ENCODE measurements at places on chromosomes 12 and 14. TPM values are rescaled to one million over a fixed set of nuclear protein-coding genes. Genes with fewer than 3 reads are reported as not detected.

GRCh38 chr14:91614187-91614586 lies 104.1 kb upstream of the PPP4R3A start:
- no peak for DNase-seq

DNA sequence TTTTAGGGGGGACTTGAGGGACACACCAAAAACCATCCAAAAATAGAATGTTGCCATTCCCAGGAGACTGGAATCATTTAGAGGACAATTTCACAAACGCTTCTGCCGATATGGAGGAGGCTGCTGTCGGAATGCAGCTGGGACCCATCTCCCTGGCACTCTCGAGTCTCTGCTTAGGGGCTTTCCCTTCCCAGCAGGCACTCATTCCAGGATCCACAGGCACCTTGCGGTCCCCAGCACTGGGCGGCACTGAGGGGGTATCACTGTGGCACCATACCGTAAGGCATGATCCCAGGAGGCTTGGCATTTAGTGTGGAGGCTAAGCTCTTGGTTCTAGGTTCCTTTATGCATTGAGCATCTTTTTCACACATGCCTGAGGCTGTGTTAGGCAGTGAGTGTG lies 36.6 kb upstream of the LTBP2 start:
- no peak for DNase-seq

GRCh38 chr12:69497308-69498026 lies 27.3 kb downstream of the FRS2 start:
- DNase-seq, result no peak

- no peak for DNase-seq
These were observed 125.0 kb upstream of the ETV6 start for GRCh38 chr12:11524446-11524845.

- no peak for DNase-seq
These were observed 137.8 kb upstream of the GSC start for GRCh38 chr14:94907626-94908261.

DNA sequence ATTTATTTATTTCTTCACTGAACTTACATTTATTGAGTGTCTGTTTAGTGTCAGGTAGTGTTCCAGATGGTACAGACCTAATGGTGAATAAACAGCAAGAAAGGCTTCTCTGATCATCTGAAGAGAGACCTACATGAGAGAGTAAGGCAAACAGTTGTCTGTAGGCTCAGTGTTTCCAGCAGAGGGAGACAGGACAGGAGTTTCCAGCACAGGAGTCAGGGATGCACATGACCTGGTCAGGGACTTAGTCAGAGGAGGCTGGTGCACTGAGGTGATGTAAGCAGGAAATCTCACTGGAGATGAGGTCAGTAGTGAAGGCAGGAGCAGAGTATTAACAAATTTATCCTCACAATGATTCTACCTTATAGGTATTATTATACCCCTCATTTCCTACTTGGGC lies 233.2 kb downstream of the MDGA2 start:
- no peak for DNase-seq

DNA sequence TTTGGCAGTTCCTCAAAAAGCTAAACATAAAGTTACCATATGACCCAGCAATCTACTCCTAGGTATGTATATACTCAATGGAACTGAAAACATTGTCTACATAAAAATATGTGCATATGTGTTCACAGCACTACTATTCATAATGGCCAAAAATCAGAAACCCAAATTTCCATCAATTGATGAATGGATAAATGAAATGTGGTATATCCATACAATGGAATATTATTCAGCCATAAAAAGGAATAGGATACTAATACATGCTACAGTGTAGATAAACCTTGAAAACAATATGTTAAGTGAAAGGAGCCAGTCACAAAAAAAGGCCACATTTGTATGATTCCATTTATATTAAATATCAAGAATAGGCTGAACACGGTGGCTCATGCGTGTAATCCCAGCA lies 3.4 kb downstream of the ACYP1 start:
- no peak for DNase-seq

- DNase-seq, result no peak
These were observed 22.6 kb downstream of the DYNC1H1 start for GRCh38 chr14:101986953-101987352.

DNA sequence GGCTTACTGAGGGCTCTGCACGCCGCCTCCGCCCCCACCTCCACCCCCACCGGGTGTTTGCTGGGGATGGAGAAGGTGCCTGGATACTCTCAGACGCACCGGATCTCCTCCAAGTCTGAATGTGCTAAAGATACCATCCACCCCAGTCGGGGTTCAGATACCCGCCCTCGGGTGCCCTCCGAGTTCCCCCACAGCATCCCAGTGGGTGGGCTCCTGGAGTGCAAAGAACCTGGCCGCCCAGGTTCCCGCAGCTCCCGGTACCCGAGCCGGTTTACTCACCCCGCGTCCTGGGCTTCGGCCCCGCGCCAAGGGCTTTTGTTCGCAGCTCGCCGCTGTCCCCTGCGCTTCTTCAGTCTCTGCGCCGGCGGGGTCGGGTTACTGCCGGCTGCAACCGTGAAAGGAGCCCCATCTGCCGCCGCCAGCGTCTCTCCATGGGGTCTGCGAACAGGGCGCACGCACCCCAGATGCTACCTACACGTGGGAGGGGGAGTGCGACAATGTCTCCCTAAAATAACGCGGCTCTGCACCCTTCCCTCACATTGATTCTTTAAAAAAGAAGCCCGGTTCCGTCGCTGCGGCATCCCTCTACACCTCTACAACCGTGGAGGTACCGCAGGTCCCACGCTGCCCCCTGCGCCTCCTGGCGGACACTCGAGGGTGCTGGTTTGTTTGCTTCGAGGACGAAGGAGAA lies at the start of gene CCDC177:
CCDC177 (minus strand) TSS at position 609 of the 691 bp plus-strand sequence. CDS start 1,249 bp downstream, outside the sequence.
- no peak for DNase-seq

- no peak for DNase-seq
These were observed 175.1 kb upstream of the SFSWAP start for GRCh38 chr12:131535779-131536178.

- no peak for DNase-seq
These were observed 925 bp upstream of the MIPOL1 start for GRCh38 chr14:37196604-37197420.

- no peak for DNase-seq
These were observed 147.9 kb upstream of the HIF1A start for GRCh38 chr14:61547186-61548069.

DNA sequence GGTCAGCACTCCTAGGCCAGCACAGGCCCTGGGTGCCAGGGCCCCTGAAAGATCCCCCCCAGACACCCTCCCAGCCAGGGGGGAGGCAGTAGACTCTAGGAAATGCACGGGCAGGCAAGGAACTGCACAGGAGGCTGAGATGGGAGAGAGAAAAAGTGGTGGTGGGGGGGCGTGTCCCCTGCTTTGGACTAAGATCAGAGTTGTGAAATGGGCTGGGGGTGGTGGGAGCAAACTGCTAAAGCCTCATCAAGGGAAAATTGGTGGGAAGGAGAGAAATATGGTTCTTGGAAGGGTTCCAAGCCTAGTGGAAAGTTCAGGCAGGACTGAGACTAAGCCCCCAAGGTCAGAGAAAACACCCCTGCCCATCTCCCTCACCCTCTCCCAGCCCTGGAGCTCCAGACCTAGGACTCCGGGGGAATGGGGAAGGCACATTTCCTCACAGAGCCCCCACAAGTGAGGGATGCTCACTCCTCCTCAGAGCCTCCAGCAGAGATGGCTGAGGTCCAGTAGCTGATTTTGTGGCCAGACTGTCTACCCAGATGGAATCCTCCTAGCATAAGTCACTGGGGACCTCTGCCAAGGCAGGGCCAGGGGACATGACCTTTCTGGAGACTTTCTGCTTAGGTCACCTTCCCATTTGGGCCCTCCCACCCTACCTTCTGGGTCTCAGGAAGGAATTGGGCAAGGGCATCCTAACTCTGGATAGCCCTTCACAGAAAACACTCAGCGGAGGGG lies 29.8 kb downstream of the FIGNL2 start:
- DNase-seq, result no peak

GRCh38 chr12:104354868-104355570 lies 51.5 kb downstream of the EID3 start:
- no peak for DNase-seq

GRCh38 chr14:90592655-90593054 lies 195.8 kb downstream of the CALM1 start:
- DNase-seq, result no peak

GRCh38 chr14:22556021-22556989 lies 32.7 kb downstream of the DAD1 start:
- no peak for DNase-seq

- DNase-seq, result no peak
These were observed 125.6 kb downstream of the PDE3A start for GRCh38 chr12:20493934-20494333.

- DNase-seq, result no peak
These were observed 15.4 kb downstream of the TRAPPC6B start for GRCh38 chr14:39154594-39155189.

DNA sequence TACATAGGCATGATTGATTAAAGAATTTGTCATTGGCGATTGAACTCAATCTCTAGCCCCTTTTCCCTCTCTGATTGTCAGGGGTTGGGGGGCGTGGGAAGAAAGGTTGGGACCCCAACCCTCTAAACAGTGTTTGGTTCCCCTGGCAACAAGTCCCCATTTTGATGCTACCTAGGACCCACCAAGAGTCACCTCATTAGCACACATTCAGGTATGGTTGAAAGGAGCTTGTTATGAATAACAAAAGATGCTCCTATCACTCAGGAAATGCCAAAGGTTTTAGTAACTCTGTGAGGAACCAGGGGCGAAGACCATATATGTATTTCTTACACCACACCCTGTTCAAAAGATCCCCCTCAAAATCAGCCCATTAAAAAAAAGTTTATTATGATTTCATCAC lies 14.3 kb downstream of the RNF212B start:
- DNase-seq, result no peak

DNA sequence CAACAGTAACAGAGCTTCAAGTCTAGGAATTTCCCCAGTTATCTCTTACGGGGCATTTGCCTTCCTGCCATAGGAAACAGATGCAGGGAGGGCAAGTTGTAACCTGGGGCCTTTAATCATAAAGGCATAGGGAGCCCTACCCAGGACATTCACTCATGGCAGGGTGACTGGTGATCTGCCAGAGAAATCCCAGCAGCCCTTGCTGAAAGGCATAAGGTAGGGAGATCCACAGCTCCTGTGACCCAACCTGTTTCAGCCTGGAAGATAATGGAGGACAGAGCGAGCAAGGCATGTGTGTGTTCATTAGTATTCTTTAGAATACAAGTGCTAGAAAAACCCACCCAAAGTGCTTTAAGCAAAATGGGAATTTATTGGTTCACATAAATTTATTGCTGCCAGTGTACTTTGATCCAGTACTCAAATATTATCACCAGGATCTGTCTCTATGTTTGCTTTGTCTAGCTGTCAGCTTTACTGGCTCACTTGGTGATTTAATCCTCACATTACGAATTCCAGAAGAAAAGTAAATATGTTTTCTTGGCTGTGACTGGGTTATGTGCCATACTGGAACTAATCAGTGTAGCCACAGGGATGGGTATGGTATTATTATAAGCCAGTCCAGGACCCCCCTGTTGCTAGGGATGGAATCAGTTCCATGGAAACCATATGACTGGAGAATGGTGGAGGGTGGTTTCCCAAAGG lies 21.1 kb upstream of the AKAP6 start:
- DNase-seq, result no peak

DNA sequence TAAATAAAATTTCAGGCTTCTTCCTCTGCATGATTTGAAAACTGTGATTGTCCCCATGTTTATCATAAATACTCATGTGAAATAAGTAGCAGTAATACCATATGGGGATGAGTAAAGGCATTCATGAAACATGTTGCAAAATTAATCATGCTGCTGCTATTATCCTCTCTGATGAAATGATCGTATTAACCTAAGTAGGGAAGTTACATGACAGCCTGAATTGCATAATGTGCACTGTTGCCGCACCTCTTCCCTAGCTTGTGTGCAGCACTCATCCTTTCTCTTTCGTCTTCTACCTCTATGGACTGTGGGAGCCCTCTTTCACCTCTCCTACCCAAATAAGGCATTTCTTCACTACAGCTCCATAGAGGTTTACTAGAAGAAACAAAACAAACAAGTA lies 367.6 kb downstream of the SOX5 start:
- no peak for DNase-seq

GRCh38 chr12:57737467-57738460 lies 778 bp downstream of the AGAP2 start:
- no peak for DNase-seq

- no peak for DNase-seq
These were observed 335.4 kb downstream of the LRIG3 start for GRCh38 chr12:58584880-58585279.

DNA sequence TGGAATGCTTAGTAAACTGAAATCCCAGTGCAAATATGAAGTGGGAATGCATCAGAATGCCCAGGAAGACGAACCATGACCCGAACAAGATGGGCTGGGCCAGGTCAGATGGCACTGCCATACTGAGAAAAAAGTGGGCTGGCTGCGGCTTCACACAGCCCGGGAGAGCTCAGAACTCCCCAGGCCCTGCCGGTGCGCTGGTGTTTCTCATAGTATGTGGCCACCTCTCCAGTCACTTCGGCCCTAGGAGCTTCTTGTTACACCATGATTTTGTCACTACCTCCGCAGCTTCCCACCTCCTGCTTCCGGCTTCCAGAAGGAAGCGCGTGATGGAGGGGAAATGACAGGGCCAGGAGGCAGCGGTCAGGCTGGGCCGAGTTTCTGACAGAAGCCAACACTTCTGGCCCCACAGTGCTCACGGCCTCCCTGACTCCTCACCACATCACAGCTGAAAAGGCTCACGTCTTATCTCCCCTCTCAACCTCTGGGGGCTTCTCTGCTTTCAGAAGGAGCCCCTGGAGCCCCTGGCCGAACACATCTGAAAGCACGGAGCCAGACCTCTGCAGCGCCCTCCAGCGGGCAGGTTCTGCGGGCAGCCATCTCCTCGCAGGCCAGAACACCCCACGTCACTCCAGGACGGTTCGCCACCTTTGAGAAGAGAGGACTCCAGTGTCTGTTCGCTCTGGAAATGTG lies 30.7 kb downstream of the DAD1 start:
- no peak for DNase-seq

- peak; percentile 96 for DNase-seq
These were observed 6.4 kb downstream of the ERG28 start for GRCh38 chr14:75654127-75654732.

- DNase-seq, result no peak
These were observed 52.9 kb upstream of the RFLNA start for GRCh38 chr12:124241776-124242528.

The SLC5A8 gene
- total RNA-seq, result not detected

The STAC3 gene
- total RNA-seq, result 1.7 TPM

The SIX1 gene
- 0.58 TPM for total RNA-seq

The TEDC1 gene
- 4.7 TPM for total RNA-seq

The FAM90A1 gene
- not detected for total RNA-seq

The NXPH4 gene
- total RNA-seq, result not detected

The PPP1R36 gene
- total RNA-seq, result not detected

The CLEC9A gene
- total RNA-seq, result not detected

The TMTC3 gene
- 17.9 TPM for total RNA-seq

The GPR84 gene
- not detected for total RNA-seq

The NRL gene
- 3.3 TPM for total RNA-seq

The ADAM21 gene
- total RNA-seq, result 0.26 TPM

The TSHR gene
- total RNA-seq, result 0.17 TPM
